ENCODE measurements at places on chromosomes 6 and 20.

DNA sequence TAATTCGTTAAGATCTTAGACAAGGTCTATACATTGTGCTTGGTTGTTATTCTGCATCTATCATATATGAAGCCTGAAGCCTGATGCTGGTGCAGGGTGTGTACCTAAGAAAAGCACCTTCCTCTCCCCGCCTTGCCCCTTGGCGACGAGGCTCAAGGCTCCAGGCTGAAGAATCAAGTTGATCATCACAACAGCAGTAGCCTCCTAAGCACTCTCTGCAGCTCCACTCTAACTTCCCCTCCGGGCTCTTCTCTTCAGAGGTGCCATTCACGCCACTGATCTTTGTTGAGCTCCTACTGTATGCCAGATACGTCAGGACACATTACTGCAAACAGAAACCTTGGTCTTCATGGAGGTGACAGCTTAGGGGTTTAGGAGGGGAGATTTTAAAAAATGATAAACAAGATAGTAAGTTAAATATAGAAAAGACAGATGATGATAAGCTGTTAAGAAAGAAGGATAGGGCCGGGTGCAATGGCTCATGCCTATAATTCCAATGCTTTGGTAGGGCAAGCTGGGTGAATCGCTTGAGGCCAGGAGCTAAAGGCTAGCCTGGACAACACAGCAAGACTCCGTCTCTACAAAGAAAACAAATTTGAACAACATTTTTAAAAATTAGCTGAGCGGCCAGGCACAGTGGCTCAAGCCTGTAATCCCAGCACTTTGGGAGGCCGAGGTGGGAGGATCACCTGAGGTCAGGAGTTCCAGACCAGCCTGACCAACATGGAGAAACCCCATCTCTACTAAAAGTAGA, 38.4 kb upstream of the ZNF217 start:
- DNase-seq, result no peak

GRCh38 chr6:151293688-151294016, 53.9 kb downstream of the AKAP12 start:
- no peak for DNase-seq

DNA sequence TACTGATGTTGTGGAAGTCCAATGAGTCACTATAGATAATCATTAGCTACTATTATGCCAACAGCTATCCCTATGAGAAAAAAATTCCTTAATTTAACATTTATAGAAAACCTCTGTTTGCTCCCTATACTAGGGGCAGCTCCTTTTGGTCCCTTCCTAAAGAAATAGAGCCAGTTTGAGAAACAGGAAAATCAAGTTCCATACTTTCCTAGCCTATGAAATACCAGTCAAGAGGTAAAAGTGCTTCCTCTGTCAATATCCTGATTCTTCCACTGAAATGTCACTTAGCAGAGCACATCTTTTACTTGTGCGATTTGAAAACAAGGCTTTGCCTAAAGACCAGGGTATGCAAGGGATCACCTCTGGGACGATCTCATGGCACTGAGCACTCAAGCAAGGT, 14.5 kb upstream of the TRIM39 start:
- no peak for DNase-seq

- no peak for DNase-seq
Observed at GRCh38 chr6:5422321-5422915, 161.1 kb downstream of the FARS2 start.

DNA sequence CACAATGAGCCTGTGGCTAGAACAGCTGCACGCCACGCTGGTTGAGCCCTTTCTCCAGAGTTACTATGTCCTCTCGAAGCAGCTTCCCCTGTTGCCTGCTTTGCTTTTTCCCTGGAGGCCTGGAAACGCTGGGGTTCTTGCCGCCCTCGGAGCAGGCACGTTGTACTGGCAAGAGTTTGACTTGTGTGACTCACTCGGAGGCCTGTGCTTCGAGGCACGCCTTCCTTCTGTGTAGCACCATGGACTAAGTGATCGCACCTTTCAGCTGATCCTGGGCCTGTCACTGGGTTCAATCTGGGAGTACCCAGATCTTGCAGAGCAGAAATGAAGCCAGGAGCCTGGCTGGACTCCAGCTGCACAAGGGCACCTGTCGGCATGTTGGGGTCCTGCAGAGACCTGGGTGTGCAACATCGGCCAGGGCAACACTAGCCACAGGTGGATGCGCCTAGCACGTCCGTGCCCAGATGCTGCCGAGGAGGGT, 5.2 kb downstream of the INSM1 start:
- DNase-seq, result no peak

GRCh38 chr6:3615391-3616380, 135.8 kb downstream of the PXDC1 start:
- DNase-seq, result no peak

DNA sequence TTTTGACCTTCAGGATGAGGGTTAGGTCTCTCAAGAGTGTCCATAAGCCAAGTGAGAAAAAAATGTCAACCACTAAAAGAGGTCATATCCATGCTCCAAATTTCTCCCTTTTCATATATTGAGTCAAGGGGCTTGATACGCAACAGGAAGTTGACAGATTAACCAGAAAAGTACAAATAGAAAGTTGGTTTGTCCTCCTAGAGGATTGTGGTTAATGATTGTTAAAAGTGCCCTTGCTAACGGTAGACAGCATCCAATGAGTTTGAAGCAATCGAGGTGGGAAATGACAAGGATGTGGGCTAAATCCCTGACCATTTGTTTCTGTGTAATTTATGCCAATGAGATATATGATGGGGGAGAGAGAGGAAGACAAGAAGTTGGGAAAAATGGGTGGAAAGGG, 18.1 kb upstream of the HBS1L start:
- DNase-seq, result no peak

GRCh38 chr20:20184706-20185105, 132.4 kb downstream of the CFAP61 start:
- no peak for DNase-seq

DNA sequence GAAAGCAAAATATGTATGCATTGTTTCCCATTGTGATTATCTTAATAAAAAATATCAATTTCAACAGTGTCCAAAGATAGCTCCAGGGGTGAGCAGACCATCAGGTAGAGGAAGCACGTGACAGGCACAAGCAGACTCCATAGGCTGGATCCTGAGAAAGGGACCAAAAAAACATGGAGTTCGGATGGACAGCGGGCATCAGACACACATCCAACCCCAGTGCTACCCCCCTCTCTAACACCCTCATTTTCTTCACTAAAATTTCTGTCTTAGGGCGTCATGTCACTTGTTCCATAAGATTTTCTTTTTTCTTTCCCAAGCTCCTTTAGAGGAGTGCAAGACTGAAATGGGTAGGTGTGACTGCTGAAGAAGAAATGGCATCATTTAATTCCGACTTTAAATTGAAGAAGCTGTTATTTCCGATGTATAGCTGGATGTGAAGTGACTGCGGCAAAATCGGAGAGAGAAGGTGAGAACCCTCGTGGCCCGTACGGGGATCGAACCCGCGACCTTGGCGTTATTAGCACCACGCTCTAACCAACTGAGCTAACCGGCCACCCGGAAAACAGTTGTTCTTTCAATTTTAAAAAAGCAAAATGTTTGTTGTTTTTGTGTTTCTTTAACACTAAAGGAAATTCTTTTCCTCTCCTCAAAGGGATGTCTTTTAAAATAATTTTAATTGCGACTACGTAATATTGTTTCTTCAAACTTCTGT, 10.3 kb upstream of the PRSS16 start:
- no peak for DNase-seq

- no peak for DNase-seq
Observed at GRCh38 chr6:63097222-63097621, 114.0 kb upstream of the FKBP1C start.

- no peak for DNase-seq
Observed at GRCh38 chr20:53116733-53117132, 144.6 kb downstream of the TSHZ2 start.

DNA sequence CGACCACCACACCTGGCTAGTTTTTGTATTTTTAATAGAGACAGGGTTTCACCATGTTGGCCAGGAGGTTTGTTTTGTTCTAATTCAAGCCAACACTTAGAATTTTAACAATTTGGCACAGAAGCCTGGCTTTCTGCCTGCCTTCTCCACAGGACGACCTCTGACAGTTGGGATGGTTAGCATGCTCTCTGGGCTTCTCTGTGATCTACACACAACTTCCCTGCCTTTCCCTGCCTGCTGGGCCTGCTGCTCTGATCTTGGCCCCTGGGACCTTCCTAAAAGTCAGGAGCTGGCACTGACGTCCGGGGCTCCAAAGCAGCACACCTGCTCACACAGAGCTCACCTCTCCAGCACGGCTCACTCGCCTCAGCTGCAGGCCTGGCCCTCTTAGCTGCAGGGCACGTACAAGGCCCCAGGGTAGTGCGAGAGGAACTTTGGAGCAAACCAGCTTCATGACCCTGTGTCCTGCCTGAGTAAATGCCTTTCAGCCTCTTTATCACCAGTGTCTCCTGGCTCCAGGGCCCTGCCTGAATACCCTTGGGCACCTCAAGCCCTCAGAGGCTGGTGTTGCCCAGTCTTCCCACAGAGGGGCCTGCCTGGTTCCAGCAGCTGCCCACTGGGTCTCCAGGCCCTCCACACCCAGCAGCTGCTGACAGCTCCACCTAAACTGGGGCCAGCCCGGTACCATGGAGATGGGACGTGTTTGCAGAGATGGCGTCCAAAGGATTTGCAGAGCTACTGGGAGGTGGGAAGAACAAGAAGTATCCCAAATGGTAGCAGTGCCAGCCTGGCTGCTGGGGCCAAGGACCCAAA, 96.0 kb downstream of the PSMB1 start:
- no peak for DNase-seq

DNA sequence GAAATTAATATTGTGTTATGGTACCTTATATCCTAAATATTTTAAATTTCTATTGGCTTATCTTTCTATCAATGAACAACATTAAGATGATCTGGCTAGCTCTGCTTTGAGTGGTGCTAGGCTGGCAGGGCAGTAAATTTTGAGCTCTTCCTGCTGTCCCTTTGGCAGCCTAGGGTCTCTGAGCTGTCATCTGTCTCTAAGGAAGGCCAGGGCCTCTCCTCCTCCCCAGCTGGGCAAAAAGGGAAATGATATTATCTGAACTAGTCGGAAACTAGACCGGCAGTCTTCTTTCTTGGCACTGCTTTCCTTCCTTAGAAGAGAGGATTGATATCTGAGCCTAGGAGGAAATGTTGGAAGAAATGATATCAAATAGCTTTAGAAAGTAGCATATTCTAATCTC, 176.7 kb upstream of the BTBD3 start:
- no peak for DNase-seq

DNA sequence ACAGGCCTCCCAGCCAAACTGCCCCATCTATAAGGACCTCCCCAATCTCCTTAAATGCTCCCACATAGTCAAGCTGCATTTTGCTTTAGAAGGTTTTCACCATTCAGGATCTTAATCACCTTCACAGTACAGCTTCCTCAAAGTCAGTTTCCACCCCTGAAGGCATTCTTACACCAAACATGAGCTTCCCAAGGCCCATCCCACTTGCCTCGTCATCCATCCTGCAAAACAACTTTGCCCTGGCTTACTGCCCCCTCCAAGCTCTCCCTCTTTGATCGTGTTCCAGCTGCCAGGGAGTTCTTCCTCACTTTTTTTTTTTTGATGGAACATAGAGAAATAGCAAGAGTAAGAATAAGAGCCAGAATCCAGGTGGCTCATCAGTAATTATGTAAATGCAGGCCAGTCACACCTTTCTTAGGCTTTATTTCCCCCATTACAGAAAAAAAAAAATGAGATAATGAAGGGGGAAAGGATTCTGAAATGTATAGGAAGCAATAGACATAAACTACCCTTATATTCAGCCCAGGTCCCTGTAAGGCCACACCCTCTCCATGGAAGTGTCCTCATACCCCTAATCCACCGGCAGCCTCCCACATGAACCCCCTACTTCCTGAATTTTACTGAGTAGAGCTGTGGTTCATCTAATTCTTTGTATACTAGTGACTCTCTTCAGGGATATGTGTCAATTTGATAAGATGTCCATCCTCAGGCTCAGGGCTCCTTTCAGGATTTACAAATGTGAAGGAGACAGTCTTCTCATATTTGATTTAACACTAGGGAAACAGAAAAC, 12.7 kb downstream of the TRIM27 start:
- no peak for DNase-seq

- no peak for DNase-seq
Observed at GRCh38 chr6:22632581-22633145, 63.3 kb downstream of the HDGFL1 start.

GRCh38 chr20:4134861-4135379, 119.6 kb upstream of the RNF24 start:
- DNase-seq, result no peak

DNA sequence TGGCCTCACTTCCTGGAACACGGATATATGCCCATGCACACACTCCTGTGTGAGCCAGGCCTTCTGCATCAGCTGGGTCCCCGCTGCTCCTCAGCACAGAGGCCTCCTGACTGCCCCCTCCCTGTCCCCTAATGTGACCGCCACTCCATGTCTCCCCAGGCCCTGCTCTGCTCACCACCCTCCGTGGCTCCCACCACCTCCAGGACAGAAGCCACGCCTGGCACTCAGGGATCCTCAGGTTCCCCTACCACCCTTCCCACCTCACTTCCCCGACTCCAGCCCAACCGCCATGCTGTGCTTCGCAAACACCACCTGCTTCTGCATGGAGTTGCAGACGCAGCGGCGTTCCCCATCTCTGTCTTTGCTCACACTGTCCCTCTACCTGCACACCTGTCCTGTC, 4.3 kb upstream of the SRC start:
- DNase-seq, result no peak

- DNase-seq, result no peak
Observed at GRCh38 chr20:59782986-59783640, 150.3 kb downstream of the SYCP2 start.

- DNase-seq, result no peak
Observed at GRCh38 chr6:14693301-14694192, 552.3 kb upstream of the JARID2 start.

DNA sequence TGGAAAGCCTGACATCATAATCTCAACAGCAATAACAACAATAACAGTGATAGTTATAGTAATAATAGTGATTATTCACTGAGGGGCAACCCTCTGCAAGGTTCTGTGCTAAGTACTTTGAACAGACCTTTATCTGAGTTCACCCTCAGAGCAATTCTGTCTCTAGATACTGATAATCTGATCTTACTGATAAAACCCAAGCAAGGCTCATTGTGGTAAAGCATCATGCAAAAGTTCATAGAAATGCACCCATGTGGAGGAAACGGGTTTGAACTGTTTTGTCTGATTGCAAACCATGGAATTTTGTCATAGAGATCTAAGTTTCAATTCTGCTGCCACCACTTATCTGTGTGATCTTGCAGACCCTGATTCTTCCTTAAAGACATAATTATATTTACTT, 1.3 kb upstream of the KIAA0408 start:
- no peak for DNase-seq

DNA sequence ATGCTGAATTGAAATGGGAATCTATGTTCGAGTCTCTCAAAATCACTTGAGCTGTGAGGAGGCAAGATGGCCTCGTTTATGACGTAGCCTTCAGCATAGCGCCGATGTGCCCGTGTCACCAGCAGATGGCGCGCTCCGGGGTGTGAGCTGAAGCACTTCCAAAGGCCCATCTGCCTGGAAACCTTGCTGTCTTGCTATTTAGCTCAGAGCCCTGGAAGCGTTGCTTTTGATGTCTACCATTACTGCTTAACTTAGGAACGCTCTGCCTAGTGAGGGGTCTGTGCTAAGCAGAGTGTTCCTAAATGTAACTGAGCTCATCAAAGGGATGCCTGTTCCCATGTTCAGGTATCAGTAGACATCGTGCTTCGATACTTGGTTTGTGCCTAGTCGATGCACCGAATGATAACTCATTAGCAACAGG, 67.7 kb downstream of the SYCP2L start:
- DNase-seq, result peak; percentile 13

GRCh38 chr6:10511477-10511876, 9.7 kb upstream of the GCNT2 start:
- no peak for DNase-seq

GRCh38 chr20:1993986-1994385, at the start of gene PDYN:
Gene PDYN (minus strand): TSS chr20:1994058. CDS start chr20:1983084, 10,974 bp downstream.
- DNase-seq, result no peak

GRCh38 chr6:157574851-157575424, 193.9 kb downstream of the ZDHHC14 start:
- no peak for DNase-seq
